ENCODE measurements at places on chromosomes 16 and 17.

GRCh38 chr16:79601092-79601930 is 774 bp upstream of the MAF start:
- DNase-seq = no peak

- DNase-seq = no peak
These were observed 558 bp downstream of the B3GNT9 start for GRCh38 chr16:67150047-67150832.

- no peak for DNase-seq
These were observed 599.6 kb downstream of the TMEM114 start for GRCh38 chr16:7990626-7991260.

DNA sequence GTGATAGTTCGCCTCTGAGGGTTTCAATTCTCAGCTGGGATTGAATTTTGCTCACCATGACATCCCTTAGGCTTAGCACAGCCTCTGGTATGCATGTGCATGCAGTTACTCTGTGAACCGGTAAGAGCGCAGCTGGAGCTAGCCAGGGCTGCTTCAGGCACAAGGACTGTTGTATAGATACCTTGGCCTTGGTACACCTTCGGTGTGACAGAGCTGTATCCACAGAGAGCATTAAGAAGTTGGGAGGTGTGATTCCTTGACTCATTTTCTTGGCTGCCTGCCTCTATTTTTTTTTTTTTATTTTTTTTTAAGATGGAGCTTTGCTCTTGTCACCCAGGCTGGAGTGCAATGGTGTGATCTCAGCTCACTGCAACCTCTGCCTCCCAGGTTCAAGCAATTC is 2.2 kb upstream of the NUTF2 start:
- DNase-seq = no peak

- DNase-seq = no peak
These were observed 104.5 kb downstream of the HS3ST4 start for GRCh38 chr16:25796239-25796638.
